Esophagus squamous epithelium (tissue), 5 donors: ENCODE measurements at places on chromosomes 2 and 18.

DNA sequence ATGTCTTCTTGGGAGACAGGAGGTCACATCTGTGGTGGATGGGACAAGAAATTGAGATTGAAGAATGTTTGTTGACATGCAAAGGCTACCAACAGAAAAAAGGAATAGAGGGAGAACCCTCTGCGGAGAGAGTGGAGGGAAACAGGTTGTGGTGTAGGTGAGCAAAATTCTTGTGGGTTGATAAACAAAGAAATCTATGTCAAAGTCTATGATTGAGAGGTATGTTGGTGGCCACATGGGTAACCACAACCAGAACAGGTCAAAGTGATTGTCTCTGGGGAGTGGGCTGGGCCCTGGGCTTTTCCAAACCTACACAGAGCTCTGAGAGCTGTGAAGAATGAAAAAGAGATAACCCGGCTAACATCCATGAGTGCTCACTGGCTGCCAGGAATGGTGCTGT is 62.8 kb upstream of the NCK2 start:
- DNase-seq: no peak

- DNase-seq: no peak
These were observed 114.6 kb upstream of the TEX51 start for GRCh38 chr2:126784045-126784444.

DNA sequence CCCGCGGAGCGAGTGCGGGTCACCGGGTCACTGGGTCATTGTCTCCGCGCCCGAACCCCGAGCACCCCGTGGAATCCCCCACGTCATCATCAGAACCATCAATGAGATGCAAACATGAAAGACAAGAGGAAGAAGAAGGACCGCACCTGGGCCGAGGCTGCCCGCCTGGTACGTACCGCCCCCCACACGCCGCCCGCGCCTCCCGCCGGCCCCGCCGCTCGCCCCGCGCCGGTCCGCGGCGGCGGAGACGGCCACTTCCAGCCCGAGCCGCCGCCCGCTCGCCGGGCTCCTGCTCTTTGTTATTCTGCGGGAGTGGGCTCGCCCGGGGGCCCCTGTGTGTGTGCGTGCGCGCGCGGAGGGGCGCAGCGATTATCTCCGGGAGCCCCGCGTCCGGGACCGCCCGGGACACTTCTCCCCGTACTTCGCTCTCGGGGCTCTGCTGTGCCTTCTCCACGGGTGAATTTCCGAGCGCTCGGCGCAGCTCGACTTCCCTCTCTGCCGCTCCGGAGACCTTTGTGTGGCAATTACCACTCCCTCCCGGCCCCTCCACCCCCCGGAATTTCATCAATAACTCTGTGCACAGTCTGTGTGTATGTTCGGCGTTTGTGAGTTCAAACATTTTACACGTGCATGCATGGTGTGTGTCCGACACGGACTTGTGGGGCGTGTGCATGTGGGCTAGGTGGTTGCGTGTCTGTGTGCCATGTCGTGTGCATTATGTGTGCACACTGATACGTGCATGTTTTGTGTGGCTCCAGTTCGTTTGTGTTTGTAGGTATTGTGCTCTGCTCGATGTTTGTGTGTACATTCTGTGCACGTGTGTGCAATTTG is 714 bp downstream of the ASXL3 start:
- no peak for DNase-seq

- no peak for DNase-seq
These were observed 1.2 kb upstream of the TANC1 start for GRCh38 chr2:158967114-158967730.

- no peak for DNase-seq
These were observed 205.5 kb upstream of the SP5 start for GRCh38 chr2:170509452-170510193.

GRCh38 chr18:53165770-53166169 is 825.8 kb downstream of the DCC start:
- DNase-seq: no peak

DNA sequence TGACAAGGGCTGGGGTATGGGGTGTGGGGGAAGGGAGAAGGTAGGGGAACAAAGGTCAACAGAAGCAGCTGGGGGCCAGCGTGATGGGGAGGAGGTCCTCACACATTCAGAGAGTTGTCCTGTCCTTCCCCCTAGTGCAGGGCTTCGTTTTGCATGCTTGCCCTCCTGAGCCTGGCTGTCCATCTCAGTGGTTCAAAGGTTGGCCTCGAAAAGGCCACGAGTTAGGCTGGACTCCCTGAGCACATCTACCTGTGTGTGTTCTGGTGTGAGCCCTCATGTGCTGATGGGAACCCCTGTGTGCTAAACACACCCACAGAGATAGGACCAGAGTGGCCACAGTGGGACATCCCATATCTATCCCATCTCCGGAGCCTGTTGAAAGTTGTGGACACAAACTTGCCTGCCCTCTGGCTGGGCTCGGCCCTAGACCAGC is 51.9 kb downstream of the EPAS1 start:
- no peak for DNase-seq

GRCh38 chr2:173419506-173419905 is 64.8 kb downstream of the CDCA7 start:
- no peak for DNase-seq

DNA sequence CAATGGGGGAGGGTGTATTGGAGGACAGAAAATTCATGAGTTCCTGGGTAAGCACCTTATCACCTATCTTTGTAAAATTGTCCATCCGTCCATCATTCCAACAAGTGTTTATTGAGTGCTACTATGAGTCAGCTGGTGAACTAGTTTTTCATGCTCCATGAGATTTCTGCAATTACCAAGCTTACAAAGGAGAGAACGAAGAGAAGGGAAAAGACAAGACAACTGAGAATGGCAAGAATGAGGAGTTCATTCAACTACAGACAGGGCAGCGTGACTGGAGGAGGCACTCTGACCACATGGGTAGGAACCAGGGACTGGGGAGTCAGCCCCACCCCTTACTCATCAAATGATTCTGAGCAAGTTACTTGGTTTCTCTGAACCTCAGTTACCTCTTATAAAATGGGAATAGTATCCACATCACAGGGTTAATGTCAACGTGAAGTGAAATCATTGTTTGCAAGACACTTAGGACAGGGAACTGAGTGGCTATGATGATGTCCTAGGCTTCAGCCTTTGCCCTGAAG is 18.6 kb upstream of the TXNDC2 start:
- no peak for DNase-seq

DNA sequence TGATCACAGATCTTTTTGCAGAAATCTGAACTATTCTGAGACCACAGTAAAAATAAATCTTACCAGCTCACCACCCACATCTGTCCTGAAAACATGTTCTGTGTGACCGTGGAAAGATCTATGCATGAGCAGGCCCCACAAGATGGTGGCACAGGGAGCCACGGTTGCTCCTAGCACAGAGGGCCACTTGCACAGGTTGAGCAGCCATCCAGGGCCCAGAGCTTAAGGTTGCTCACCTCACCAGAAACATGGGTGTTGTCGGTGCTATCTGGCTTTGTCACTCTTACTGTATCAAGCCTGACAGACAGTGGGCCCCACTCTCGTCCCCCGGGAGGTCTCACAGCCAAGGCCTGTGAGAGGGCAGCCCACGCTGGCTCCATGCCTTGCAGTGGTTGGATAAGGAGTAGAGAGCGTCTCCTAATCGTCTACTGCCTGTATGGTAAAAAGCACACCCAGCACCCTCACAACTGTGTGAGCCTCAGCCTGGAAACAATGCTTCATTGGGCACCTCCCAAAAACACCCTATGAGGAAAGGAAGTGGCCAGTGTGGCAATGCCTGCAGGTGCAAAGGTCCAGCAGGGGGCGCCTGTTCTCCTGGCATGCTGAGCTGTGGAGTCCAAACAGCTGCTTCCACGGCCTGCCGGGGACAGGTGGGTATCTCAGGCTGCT is 19.6 kb downstream of the TUBB6 start:
- no peak for DNase-seq

- no peak for DNase-seq
These were observed 1.1 kb upstream of the HOXD1 start for GRCh38 chr2:176187200-176187898.

DNA sequence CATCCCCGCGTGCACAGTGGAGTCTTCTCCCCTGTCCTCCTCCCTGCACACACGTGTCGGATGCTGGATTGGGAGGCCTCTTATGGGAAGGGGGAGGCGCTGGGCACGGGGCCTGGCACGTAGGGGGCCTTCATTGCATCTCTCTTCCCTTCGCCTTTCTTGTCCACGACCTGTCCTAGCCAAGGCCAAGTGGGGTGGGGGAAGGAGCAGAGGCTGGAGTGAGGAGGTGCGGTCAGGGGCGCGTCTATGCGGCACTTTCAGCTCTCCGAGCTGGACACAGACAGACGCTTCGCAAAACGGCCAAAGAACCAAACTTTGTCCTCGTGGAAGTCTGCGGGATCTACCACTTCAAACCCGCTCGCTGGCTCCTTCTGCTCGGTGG is 13.4 kb downstream of the ALPG start:
- DNase-seq: no peak

- DNase-seq: no peak
These were observed 8.3 kb downstream of the TM4SF20 start for GRCh38 chr2:227370791-227371312.

DNA sequence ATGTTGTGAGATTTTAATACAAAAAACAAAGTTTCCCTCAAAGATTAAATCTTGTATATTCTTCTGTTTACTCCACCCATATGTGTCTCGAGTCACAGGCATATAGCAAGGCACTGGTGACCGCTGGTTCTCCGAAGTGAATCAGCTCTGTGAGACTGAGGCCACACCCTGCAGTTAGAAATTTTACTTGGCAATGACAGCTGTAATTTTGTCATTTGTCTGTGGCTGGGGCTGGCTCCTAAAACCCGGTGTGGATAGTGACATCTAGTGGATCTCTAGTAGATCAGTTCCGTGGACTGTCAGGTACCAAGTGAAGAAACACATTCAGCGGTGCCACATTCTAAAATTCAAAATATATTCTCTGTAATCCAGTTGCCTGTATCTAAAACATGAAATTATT is 278.0 kb downstream of the NEDD4L start:
- peak; percentile 7 for DNase-seq

- DNase-seq: no peak
These were observed 156.3 kb upstream of the HS6ST1 start for GRCh38 chr2:128474962-128475361.

DNA sequence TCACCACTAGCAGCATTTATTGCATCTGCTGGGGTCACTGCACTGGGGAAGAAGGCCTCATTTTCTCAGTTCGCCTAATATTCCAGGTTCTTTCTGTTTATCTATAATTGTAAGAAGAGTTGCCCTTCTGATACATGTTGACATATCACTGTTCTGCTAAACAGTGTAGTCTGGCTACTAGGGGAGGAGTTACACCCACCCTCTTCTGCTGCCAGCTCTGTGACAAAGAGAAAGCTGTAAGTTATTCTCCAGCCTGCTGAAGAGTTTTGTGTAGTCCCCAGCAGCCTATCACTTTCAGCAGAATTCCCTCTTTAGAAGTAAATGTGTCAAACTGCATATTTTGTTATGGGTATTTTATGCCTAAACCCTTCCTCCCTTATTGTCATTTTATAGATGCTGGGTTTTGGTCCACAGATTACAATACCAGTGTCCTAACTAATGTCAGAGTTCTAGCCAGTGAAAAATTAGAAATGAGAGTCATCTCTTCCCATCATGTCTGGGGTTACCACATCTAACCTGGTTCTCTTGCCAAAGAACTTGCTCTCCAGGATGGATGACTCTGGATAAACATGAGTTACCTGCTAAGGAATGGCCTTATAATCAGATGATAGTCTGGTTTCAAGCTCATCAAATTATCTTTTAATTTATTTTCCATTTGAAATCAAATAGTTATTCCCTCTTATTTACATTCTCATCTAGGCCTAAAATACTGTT is 5.6 kb upstream of the MBOAT2 start:
- DNase-seq: no peak

DNA sequence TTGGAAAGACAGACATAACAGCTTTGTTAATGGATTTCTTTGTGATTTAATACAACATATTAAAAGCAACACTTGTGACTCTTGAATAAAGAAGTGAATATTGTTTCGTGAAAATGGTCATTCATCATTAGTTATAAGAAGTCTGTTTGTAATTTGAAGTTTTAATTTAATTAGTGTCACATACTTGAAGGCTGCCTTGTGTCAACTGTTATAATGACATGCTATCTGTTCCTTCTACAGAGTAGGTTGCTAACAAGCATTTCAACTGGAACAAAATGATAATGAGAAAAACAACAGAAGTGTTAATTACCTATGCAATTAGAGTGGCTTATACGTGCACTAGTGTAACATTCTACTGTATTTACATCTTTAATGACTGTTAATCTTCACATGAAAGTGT is 624.7 kb downstream of the LRP1B start:
- DNase-seq: no peak

DNA sequence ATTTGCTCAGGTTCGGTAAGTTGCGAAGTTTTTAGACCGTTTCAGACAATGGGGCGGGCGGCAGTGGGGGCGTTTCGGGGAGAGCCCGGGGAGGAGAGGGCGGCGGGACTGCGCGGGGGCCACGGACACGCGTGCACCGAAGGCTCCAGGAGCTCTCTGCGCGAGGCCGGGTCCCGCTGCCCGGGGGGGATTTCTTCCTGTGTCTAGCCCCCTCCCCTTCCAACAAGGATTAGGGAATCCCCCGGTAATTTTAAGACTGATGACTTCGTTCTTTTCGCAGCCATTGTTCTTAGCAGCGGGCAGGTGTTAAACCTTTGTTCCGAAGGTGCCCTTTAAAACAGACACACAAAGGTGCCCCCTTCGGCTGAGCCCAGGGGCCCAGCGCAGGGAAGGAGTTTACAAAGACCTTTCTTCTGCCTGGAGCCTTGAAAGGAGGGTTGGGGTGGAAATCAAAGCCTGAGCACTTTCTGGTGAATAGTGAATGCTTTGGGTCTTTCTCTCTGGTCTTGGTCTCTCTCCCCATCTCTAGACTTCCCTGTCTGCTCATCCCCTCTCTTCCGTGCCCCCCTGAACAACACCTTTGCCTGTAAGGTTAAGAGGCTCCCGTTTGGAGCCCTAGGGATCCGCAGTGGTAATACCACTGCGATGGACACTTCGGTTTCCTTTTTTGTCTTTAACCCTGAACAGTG is 2.1 kb downstream of the TRIB2 start:
- DNase-seq: no peak

DNA sequence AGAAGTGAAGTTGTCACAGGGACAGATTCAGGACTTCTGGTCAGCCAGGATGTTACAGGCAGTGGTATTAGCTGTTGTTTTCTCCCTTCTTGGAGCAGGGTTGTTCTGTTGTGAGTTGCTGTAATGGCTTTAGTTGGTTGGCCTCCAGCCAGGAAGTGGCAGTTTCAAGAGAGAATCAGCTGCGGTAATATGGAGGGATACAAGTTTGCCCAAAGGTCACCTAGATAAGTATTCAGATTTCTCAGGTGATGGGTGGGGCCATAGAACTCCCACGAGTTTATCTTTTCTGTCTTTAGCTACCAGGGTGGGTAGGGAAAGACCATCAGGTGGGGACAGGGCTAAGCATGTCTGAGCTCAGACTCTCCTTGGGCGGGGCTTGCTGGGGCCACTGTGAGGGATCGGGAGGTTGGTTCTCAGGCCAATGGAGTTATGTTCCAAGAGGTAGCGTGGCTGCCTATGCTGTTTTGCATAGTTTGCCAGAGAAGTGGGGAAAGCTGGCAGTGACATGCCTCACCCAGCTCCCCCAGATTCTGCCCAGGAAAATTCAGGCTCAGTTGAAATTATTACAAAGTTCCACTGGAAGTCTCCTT is 640.4 kb upstream of the CHAC2 start:
- DNase-seq: no peak
